Activated B cell treated with CpG ODN at 0.5 μM for 24 hours (primary cell): ENCODE measurements at places on chromosomes 1 and 21. TPM values are rescaled to one million over a fixed set of nuclear protein-coding genes. Genes with fewer than 3 reads are reported as not detected.

The PAPPA2 gene
- 0.05 TPM in 1 of 2 replicates, not detected in the other for total RNA-seq

The OR2T33 gene
- total RNA-seq = not detected in 2 replicates

The SH2D5 gene
- total RNA-seq = 0.69 and 0.89 TPM in 2 replicates

The GUCA2A gene
- not detected in 2 replicates for total RNA-seq

The CSF1 gene
- 1.9 and 2.0 TPM in 2 replicates for total RNA-seq

The NIBAN1 gene
- total RNA-seq = 23.0 and 25.4 TPM in 2 replicates

The DCDC2B gene
- total RNA-seq = not detected in 2 replicates

The OR2G2 gene
- total RNA-seq = not detected in 2 replicates

DNA sequence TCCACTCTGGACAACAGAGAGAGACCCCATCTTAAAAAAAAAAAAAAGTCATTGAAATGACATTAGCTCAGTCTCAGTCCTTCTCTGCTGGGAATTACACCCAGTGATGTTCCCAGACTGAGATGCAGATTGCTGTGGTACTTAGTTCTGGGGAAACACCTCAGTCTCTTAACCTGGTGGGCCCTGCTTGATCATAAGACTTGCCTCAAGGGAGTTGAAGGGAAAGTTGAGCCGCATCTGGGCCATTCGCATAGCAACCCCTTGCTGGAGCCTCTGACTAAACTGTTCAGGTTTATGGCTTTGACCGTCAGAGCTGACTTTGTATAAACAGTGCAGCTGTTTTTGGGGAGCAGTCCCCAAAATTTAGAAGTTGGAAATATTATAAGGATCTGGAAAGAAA lies 13.4 kb downstream of the FCRL4 start:
- no peaks in the 10 kb centered on the region for H3K27me3 ChIP-seq
- peaks cover 77% of the 10 kb centered on the region for H3K4me1 ChIP-seq
- DNase-seq = no peak
- H3K36me3 ChIP-seq = peaks cover 5% of the 10 kb centered on the region
- peak overlapping the region; percentile 74 for H3K27ac ChIP-seq

- H3K27me3 ChIP-seq = no peaks in the 10 kb centered on the region
- peaks cover 31% of the 10 kb centered on the region for H3K36me3 ChIP-seq
- no peak for DNase-seq
- H3K4me3 ChIP-seq = peak overlapping the region; percentile 19
Measured at GRCh38 chr1:174206148-174206836, 47.0 kb downstream of the RABGAP1L start.

- H3K36me3 ChIP-seq = peaks cover 72% of the 10 kb centered on the region
- H3K27me3 ChIP-seq = no peaks in the 10 kb centered on the region
- H3K4me3 ChIP-seq = peak overlapping the region; percentile 99
- H3K4me1 ChIP-seq = peaks cover 66% of the 10 kb centered on the region
- peak overlapping the region; percentile 92 for H3K27ac ChIP-seq
- peak; percentile 81 for DNase-seq
Measured at GRCh38 chr1:37477198-37477931, 3.0 kb downstream of the ZC3H12A start.

DNA sequence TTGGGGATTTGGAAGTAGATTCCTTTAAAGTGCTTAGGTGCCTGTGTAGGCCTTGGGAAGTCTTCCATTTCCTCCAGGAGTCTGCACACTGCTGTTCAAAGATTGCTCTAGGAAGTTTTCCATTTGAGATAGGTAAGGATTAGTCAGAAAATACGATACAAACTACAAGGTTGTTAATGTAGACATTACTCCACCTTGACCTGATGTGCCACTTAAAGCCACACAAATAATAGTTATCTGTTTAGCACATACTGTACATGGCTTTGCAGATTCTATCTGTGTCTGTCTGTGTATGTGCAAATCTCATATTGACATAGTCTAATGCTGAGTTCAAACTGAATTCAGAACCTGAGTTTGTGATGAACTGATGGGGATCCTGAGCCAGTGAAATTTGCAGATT lies 118.4 kb downstream of the RHOU start:
- no peak for DNase-seq
- H3K4me1 ChIP-seq = peaks cover 14% of the 10 kb centered on the region

- H3K36me3 ChIP-seq = no peaks in the 10 kb centered on the region
- peaks cover 20% of the 10 kb centered on the region for H3K4me1 ChIP-seq
- DNase-seq = no peak
- no peak overlapping the region for H3K4me3 ChIP-seq
- H3K27me3 ChIP-seq = peaks cover 8% of the 10 kb centered on the region
Measured at GRCh38 chr1:31509124-31510072, 66.9 kb upstream of the TINAGL1 start.

- H3K4me3 ChIP-seq = no peak overlapping the region
- peaks cover 54% of the 10 kb centered on the region for H3K27me3 ChIP-seq
- no peak for DNase-seq
Measured at GRCh38 chr1:22210636-22211035, 67.7 kb upstream of the WNT4 start.

- peak within 1 kb of the TSS; percentile 80 for H3K4me3 ChIP-seq
- no peaks in the 10 kb centered on the region for H3K36me3 ChIP-seq
- peaks cover 40% of the 10 kb centered on the region for H3K27me3 ChIP-seq
- DNase-seq = peak; percentile 74
- H3K27ac ChIP-seq = no peak within 1 kb of the TSS
- H3K4me1 ChIP-seq = peaks cover 14% of the 10 kb centered on the region
Measured at GRCh38 chr1:8317647-8318381, at the start of gene SLC45A1. TSS of gene SLC45A1 (plus strand) at chr1:8318114. CDS start at chr1:8324330, 6,216 bp downstream.

GRCh38 chr1:157407917-157408525 lies 144.3 kb downstream of the FCRL5 start:
- peaks cover 2% of the 10 kb centered on the region for H3K27me3 ChIP-seq
- no peak overlapping the region for H3K4me3 ChIP-seq
- peaks cover 16% of the 10 kb centered on the region for H3K4me1 ChIP-seq

- peaks cover 2% of the 10 kb centered on the region for H3K36me3 ChIP-seq
- H3K27ac ChIP-seq = peak overlapping the region; percentile 46
- no peak for DNase-seq
- no peaks in the 10 kb centered on the region for H3K27me3 ChIP-seq
Measured at GRCh38 chr1:173112129-173112528, 61.4 kb upstream of the TNFSF18 start.

- no peak for DNase-seq
- H3K36me3 ChIP-seq = no peaks in the 10 kb centered on the region
- H3K27me3 ChIP-seq = peaks cover 7% of the 10 kb centered on the region
- H3K4me3 ChIP-seq = no peak overlapping the region
- no peak overlapping the region for H3K27ac ChIP-seq
Measured at GRCh38 chr1:84742653-84743052, 52.4 kb upstream of the SSX2IP start.

- H3K27ac ChIP-seq = no peak overlapping the region
Measured at GRCh38 chr1:206490771-206491405, 16.4 kb upstream of the RASSF5 start.

GRCh38 chr1:78005755-78006154 lies 1.0 kb downstream of the DNAJB4 start:
- H3K36me3 ChIP-seq = peaks cover 7% of the 10 kb centered on the region
- H3K4me1 ChIP-seq = peaks cover 48% of the 10 kb centered on the region
- no peak for DNase-seq
- H3K4me3 ChIP-seq = peak overlapping the region; percentile 92

DNA sequence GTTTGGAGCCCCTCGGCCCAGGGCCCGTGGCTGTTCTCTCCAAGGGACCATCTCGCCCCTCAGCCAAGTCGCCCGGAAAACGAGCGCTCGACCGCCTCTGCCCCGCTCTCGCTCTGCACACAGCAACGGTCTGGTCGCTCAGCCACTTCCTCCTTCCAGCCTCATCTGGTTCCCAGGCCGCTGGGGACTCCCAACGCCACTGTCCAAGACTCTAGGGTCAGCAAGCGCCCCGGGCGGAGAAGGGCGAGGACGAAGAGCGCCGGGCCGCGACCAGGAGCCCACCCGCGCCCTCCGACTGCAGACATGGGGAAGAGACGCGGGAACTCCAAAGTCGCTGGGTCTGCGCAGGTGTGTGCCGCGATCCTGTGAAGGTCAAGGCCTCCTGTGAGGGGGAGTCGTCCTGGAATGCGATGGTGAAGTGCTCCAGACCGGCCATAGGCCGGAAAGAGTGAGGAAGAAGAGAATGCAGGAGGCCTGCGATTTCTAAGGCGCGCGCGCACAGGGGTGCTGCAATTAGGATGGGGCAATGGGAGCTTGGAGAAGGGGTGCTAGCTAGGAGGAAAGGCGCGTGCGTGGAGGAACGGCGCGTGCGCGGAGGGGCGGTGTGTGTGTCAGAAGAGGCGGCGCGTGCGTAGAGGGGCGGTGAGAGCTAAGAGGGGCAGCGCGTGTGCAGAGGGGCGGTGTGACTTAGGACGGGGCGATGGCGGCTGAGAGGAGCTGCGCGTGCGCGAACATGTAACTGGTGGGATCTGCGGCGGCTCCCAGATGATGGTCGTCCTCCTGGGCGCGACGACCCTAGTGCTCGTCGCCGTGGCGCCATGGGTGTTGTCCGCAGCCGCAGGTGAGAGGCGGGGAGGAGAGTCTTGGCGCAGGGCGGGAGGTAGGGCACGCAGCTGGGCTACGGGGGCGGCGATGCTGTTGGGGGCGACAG lies at the start of gene IFNAR1:
IFNAR1 (plus strand) TSS at position 680 of the 931 bp plus-strand sequence; CDS start at position 766, 86 bp downstream.
- no peak within 1 kb of the TSS for H3K27ac ChIP-seq
- peak; percentile 97 for DNase-seq
- no peak within 1 kb of the TSS for H3K4me3 ChIP-seq
- H3K4me1 ChIP-seq = peaks cover 32% of the 10 kb centered on the region

- DNase-seq = no peak
- H3K27ac ChIP-seq = no peak overlapping the region
- no peaks in the 10 kb centered on the region for H3K36me3 ChIP-seq
- no peaks in the 10 kb centered on the region for H3K27me3 ChIP-seq
Measured at GRCh38 chr21:17981060-17981740, 162.0 kb upstream of the C21orf91 start.

DNA sequence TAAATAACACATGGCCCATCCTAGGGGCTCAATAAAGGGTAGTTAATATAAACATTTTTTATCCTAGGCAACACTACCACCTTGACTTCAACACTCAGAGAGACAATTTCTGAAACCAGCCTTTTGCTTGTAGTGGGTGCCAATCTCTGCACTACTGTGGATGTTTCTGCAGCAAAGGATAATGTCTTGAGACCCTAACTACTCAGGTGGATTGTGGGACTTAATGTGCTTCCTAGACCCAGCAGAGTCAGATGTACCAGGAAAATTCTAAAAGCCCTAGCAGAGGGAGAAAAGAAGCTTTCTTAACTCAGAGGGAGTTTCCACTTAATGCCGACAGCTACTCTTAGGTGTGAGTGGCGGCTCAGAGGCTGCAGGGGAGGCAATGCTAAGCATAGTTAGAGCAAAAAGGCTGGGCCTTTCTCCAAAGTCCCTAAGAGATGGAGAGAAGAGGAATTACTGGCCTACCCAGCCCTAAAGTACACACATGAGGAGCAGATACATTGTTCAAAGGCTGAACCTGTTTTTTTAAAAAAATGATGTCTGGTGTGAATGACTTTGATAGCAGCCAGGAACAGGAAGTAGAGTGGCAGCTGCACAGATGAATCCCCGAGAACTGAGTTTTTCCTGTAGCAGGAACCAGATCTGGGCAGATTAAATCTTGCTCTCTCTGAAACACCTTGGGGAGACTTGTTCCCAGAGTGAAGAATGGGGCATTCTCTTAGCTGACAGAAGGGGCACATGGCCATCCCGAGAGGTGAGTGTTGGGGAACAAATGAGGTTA lies 33.5 kb upstream of the ABCD3 start:
- DNase-seq = no peak
- H3K27ac ChIP-seq = no peak overlapping the region
- peaks cover 9% of the 10 kb centered on the region for H3K27me3 ChIP-seq
- peak overlapping the region; percentile 62 for H3K4me3 ChIP-seq
- no peaks in the 10 kb centered on the region for H3K36me3 ChIP-seq

GRCh38 chr1:68571454-68572235 lies 74.8 kb upstream of the DEPDC1 start:
- peaks cover 1% of the 10 kb centered on the region for H3K27me3 ChIP-seq
- H3K4me3 ChIP-seq = no peak overlapping the region
- no peak overlapping the region for H3K27ac ChIP-seq

DNA sequence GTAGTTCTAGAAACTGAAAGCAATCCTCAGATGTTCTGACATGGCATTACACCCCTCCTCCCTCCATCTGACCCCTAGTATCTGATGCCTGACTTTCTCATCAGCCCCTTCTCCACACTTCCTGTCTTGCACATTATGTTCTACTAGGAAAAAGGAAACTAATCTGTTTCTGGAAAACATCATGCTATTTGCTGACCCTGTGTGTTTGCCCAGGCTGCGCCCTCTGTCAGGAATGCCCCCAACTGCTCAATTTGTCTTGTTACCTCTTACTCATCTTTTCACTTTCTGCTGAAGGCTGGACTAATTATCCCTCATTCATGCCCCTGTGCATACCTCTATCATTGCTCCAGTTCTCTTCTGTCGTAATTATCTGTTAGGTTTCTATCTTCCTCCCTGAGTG lies 37.5 kb upstream of the DAB1 start:
- no peak overlapping the region for H3K27ac ChIP-seq
- H3K4me3 ChIP-seq = no peak overlapping the region
- DNase-seq = no peak
- H3K4me1 ChIP-seq = no peaks in the 10 kb centered on the region

DNA sequence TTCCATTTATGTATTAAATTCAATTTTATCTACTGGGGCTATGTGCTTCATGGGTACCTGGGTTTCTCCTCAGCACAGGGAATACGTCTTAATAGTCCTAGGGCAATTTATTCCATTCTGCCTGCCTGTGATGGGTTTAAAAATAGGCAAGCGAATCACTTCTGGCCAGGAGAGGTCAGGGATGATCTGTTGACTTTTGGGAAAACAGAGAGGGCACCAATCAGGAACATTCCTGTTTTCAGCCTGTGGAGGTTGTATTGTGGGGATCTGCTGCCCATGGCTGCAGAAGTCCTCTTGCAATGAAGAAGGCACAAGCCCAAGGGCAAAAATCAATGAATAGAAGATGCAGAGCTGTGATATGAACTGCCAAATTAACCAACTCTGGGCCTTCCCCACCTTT lies 303.1 kb downstream of the CTH start:
- no peak for DNase-seq
- H3K4me3 ChIP-seq = no peak overlapping the region
- peaks cover 2% of the 10 kb centered on the region for H3K27me3 ChIP-seq
- H3K4me1 ChIP-seq = no peaks in the 10 kb centered on the region

DNA sequence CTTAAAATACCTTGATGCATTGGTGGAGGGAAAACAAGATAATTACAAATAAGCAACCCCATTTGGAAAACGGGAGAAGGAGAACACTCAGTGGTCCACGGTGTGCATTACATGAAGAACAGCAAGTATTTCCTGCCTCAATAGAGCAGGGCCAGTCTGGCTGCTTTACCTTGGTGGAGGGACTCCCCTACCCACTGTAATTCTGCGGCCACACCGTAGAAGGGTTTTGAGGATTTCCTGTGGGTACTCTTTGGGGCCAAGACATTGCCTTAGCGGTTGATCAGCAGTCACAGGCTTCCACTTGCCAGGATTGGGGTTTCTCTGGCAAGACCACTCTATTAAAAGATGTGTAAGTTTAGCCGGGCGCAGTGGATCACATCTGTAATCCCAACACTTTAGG lies 16.3 kb upstream of the TMEM54 start:
- H3K27me3 ChIP-seq = peaks cover 36% of the 10 kb centered on the region
- DNase-seq = no peak
- no peak overlapping the region for H3K27ac ChIP-seq
- H3K4me3 ChIP-seq = no peak overlapping the region
- no peaks in the 10 kb centered on the region for H3K36me3 ChIP-seq
- H3K4me1 ChIP-seq = no peaks in the 10 kb centered on the region

- no peaks in the 10 kb centered on the region for H3K36me3 ChIP-seq
- peak overlapping the region; percentile 94 for H3K27ac ChIP-seq
- peak overlapping the region; percentile 13 for H3K4me3 ChIP-seq
- H3K4me1 ChIP-seq = peaks cover 92% of the 10 kb centered on the region
Measured at GRCh38 chr1:167621780-167622313, 8.2 kb upstream of the RCSD1 start.
